Stromal cell of bone marrow (primary cell): ENCODE measurements at places on chromosomes 1 and 21.

DNA sequence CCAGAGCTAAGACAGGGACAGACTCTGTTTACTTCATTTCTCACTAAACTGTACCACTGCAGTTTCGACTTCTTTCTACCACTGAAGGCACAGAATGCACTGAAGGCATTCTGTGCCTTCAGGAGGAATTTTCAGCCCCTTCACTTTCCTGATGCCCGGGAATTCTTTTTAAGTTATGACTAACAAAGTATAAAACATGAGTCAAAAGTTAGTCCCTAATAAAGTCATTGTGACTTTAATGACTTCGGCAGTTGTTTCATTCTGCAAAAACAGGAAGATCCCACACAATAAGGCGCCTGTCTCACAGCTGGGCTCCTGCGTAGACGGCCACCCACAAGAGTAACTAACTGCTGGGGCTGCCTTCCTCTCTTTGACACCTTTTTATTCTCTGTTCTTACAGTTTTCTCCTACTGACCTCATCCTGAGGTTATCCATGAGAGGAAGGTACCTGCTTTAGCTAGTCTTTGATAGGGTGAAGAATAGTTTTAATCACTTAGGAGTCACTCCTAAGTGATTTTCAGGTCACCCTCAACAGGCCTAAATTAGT is 183.9 kb upstream of the SGIP1 start:
- no peak for DNase-seq

DNA sequence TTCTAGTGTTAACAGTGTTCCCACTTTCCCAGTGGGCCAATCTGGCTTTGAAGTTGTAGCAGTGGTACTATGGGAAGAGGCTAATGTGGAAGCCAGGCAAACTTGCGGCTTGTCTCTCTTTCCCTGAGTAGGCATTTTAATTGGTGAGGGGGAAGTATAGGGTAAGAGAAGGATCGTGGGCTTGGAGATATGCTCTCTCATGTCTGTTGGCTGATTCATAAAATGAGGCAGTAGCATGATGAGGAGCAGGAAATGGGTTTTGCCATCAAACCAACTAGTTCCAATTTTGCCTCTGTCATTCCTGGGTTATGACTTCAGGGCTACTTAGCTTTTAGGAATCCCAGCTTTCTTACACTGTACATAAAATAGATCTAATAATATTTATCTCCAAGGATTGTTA is 12.1 kb downstream of the C8A start:
- peak; percentile 79 for DNase-seq

DNA sequence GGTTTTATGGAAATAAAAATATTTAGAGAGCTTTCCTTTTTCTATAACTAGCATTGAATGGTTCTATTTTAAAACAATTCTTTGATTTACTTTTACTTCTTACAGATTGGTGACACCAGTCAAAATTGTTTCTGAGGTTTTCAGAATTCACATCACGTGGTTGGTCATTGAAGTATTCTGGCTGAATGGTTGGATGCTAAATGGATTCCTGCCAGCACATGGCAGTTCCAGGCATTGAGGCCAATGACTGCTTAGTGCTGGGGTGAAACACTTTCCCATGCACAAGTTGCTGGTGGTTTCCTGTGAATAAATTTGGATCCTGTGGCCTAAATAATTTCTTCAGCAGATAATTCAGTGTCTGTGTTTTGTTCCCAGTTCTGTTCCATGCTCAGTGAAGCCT is 20.6 kb downstream of the NCAM2 start:
- no peak for DNase-seq

GRCh38 chr1:27548858-27549719 is 54.9 kb downstream of the AHDC1 start:
- DNase-seq, result no peak

- no peak for DNase-seq
Observed at GRCh38 chr21:32114419-32115035, 164.3 kb downstream of the MIS18A start.

DNA sequence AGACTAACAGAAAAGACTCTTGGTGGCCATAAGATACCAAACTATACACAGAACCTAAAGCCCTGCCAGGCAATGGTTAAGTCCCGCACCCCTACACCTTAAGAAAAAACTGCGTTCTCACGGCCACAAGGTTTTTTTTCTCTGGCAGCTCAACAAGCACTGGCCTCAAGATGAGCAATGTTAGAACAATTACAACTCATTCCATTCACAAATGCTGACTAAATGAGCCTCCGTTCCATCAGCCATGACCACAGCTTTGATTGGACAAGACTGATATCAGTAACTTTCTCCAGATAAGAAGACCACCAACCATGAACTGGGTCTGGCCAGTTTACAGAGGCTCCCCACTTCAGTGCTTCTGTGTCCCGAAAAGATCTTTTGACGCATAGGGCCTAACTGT is 31.9 kb downstream of the SEC16B start:
- DNase-seq, result no peak

- DNase-seq, result no peak
Observed at GRCh38 chr1:228972576-228972975, 237.3 kb downstream of the RHOU start.

DNA sequence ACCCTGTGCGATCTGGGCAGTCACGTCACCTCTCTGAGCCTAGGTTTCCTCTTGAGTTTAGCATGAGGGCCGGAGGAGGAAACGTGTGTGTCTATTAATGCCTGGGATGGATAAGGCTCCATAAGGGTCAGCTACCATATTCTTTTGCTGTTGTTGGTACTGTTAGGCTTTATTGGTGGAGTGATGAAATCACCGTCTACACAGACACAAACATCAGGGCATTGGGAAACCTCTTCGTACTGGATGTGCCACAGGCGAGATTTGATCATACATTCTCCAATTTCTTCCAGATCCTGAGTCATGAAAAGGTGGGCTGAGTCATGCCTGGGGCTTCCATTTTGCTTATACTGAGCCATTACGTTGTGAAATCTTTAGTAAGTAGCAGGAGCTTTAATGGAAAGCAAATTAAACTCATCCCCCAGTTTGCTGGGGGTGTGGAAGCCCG is 24.9 kb upstream of the GRHL3 start:
- DNase-seq, result peak; percentile 97

DNA sequence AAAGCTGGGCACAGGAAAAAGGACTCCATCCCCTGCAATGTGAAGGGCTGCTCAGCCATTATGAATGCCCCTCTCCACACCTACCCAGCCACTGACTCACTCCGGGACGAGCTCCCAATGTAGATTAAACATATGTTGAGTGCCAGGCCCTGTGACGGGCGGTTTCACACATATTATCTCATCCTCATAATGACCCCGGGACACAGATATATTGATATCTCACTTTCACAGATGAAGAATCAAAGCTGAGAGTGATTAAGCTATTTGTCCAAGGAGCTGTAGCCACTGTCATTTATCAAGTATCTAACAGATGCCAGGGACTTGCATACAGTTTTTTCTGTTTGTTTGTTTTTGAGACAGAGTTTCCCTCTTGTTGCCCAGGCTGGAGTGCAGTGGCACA is 35.0 kb upstream of the SLC30A1 start:
- no peak for DNase-seq

GRCh38 chr1:246949956-246950355 is 18.2 kb upstream of the AHCTF1 start:
- no peak for DNase-seq

- no peak for DNase-seq
Observed at GRCh38 chr1:197585809-197586208, 189.5 kb downstream of the DENND1B start.

DNA sequence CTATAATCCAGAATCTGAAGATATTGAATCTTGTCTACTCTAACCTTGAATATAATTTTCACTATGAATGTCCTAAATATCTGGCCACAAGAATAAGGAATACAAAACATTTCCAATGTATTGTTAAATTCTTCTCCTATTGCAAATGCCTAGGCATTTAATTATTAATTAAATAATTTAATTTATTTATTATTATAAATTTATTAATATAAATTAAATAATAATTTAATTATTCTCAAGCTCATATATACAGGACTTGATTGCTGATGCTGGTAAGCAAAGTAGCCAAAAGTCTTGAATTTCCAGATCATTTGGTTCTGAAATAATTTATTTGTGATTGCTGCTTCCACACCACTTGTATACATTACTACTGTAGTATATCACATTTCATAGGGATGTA is 71.1 kb downstream of the SAMSN1 start:
- DNase-seq, result no peak

DNA sequence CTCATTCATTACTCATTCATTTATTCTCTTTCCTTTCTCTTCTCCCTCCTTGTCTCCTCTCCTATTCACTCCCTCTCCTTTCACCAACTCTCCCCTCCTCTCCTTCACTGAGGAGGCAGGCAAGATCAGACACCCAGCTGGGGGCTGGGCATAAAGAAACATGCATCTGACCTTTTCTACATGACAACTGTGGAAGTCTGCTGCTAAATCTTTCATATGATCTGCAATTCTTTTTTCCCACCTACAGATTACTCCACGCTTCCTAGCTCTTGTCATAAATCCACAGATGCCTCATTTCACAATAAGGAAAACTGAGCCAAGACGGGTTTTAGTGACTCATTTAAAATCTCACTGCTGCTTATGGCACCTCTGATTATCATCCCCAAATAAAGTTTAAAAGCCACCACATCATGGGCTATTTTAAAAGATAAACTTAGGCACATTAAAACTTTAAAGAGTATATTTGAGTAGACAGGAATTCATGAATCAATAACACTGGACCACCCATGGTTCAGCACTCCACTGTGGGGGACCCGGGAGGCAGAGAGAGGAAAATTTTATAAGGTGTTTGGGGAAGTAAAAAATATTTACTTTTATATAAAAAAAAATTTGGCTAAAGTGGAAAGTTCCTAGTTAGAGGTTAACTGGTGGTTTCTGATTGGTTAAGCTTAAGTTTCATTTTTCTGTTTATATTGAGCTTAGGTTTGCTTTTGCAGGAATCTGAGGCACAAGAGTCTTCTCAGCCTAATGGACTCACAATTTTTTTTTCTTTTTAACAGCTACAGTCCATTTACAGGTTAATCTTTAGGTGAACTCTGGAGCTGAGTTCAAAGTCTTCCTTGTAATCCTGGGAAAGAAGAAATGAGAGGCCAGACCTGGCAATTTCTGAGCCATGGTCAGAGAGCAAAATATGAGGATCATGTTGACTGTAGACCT is 55.8 kb upstream of the DNAH14 start:
- peak; percentile 68 for DNase-seq

DNA sequence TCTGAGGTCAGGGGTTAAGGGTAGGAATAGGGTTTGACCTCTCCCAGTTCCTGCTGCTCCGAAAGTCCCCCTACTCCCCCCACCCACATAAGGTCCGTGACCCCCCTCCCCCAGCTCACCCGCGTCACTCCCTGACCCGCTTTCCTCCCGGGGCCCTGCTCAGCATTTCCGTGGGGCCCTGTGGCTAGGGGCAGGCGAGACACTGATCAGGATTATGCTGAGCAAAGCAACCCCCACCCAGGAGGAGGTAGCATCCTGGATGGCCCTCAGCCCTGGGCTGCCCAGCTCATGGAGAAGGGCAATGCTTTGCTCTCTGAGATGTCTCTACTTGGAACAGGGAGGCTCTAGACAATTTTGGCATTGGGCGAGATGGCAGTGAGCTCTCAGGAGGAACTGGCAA is 3.7 kb downstream of the RORC start:
- no peak for DNase-seq

DNA sequence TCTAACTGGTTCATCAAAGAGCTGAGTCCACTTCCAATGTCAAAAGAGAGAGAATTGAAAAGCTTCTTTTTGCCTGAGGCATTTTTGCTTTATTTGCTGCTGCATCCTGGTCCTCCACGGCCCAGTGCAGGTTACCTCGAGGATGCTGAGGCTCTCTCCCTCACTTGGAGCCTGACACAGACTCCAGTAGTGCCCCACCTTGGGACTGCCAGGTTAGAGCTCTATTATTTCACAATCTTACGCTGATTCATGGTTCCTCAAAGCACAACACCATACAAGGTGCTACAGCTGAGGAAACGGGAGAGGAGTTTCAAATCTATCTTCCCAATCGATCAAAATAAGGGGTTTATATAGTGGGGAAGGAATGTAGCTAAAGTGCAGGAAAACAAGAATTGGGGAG is 13.6 kb upstream of the PLPPR4 start:
- DNase-seq, result no peak

DNA sequence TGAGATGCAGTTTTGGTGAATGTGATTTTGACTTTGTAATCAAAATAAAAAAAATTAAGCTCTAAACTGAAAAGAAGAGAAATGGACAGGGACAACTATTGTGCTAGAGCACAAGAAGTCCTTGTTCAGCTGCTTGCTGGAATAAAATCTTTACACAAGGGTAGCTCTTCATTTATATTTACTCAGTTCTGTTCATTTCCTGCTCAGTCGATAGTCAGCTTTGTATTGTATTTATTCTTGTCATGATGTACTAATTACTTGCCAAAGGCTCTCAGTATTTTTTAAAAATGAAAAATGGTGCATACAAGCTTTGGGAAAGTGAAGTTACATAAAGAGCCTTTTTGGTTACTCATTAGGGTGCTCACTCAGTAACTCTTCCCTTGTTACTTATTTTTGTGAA is 17.8 kb downstream of the F5 start:
- no peak for DNase-seq

- DNase-seq, result no peak
Observed at GRCh38 chr1:109290998-109291397, 8.1 kb upstream of the PSRC1 start.
